ENCODE measurements at places on chromosomes 3 and 15.
A peak's percentile ranks its signal among the peaks of the same experiment; 100 is the strongest.

GRCh38 chr15:43749690-43750345 lies 3.6 kb downstream of the PDIA3 start:
- DNase-seq: no peak

GRCh38 chr3:144593881-144594280 lies 622.3 kb downstream of the DIPK2A start:
- DNase-seq: no peak

DNA sequence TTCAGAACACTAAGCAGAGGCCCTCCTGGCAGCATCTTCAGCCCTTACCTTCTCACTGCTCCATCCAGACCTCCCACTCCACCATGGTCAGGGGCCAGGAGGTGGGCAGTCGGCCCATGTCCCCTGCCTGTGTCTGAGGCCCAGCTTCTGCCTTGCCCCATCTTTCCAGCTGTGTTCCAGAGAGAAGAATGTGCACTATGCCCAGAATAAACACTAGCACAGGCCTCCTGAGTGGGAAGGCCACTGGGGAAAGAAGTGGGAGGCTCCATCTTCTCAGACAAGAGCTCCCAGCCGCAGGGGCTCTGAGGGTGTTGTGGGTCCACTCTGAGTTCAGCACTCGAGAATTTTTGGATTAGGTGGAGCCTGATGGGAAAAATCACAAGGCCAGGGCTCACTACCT lies 44.5 kb downstream of the ADCY5 start:
- DNase-seq: no peak

DNA sequence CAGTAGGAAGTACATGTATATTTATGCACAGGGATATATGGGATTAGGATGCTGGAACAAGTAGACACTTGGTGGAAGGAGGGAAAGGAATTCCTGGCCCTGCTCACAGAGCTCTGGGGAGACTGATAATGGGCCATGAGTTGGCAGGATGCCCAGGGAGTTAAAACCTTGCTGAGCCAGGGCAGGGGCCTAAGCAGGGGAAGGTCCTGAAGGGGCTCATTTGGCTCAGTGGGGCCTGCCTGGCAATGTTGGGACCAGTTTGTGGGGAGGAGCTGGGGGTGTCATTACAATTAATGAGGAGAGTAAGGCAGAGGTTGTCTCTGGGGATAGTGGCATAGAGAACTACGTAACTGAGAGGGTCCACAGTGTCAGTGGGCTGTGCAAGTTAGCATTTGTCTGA lies 124.2 kb upstream of the ADPGK start:
- no peak for DNase-seq

DNA sequence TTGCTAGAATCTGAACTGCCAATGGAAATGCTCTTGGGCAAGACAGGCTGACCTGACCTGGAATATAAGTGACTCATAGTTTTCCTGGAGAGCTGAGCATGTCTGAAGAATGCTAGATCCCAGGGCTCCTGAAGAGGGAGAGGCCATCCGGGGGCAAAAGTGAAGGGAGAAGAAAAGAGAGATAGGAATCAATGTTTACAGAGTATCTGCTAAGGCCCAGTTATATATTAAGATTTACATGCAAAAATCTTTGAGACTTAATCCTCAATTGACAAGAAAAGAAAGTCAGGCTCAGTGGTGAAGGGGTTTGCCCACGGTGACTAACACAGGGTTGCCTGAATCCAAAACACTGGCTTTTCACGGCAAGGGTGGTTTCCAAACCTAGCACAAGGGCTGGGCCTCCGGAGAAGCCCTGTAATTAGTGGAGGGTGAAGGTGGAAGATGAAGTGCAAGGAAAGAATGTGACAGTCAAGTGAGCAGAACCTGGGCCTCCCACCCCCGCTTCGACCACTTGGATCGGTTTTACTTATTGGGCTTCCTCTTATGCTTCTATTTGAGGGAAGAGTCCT lies 91.7 kb upstream of the FGF12 start:
- no peak for DNase-seq

DNA sequence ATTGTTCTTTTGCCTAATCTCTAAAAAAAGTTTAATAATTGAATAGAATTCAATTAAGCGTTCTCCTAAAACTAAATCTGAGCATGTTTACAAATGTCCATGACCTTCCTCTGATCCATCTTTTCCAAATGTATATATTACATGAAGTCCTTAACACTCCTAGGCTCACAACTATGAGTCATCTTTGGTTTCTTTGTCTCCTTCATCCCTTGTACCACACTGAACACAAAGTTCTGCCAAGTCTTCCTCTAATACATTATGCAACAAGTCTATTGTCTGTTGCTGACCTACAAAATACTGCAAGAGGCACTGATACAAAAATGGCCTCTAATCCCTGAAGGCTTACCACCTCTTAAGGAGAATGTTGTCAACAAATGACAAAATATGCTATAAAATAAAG lies 550.2 kb downstream of the PYDC2 start:
- no peak for DNase-seq

- no peak for DNase-seq
Observed at GRCh38 chr15:29039466-29040369, 153.9 kb downstream of the APBA2 start.

DNA sequence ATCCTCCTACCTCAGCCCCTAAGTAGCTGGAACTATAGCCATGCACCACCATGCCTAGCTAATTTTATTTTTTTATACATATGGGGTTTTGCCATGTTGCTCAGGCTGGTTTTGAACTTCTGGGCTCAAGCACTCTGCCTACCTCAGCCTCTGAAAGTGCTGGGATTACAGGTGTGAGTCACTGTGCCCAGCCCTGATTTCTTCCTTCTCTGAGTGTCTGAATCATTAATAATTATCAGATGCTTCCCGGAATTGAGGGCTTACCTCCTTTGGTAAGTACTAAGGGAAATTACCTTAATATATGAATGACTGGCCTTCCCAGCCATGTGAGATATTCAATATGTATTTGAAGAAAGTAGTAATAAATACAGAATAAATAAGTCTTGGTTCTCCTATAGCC lies 7.2 kb downstream of the CLPX start:
- no peak for DNase-seq

DNA sequence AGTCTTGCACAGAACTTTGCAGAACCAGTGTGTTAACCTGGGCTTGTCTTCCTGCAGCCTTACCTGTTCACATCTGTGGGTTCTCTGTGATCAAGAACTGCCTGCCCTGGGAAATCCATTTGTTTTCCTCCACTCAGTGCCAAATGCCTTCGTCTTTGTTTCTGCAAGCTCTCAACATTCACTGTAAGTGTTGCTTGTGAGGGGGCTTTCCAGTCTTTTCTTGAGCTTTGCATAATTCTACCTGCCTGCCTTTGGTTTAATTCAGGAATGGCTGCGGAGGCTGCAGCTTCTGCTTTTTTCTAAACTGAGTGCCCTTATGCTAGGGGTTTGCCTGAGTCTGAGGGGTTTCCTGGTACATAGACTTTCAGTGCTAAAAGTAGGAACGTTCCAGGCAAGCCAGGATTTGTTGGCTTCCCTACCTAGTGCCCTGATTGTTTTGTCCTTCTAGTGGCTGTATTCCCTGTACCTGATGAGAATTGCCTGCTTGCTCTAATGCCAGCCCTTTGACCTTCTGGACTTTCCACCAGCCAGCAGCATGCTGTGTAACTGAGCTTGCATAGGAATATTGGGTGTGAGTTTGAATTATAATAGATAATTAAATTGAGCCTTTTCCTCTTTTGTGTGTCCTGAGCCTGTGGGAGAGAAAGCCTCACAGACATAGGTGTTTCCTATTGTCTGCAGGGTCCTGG lies 96.6 kb upstream of the CLSTN2 start:
- DNase-seq: no peak

GRCh38 chr3:193788189-193788991 lies 195.4 kb downstream of the OPA1 start:
- DNase-seq: peak; percentile 60

GRCh38 chr15:52021128-52021671 lies 2.2 kb downstream of the MAPK6 start:
- DNase-seq: no peak

- DNase-seq: no peak
Observed at GRCh38 chr3:37441689-37442088, 267.3 kb upstream of the LRRFIP2 start.

DNA sequence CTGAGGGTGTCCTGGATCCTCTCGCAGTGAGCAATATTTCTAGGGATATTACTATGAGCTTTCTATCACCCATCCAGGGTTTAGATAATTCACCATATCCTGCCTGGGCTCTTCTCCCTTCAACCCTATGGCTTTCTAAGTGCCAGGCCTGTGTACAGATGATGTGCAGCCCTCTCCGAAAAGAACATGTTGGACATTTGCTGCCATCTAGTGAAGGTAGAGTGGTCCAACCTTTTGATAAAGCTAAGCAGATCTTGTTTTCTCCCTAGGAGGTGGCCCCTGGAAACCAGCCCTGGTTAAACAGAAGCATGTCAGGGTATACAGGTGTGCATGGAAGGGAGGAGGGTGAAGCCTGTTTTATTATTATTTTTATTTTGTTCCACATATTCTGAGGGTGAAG lies 27.9 kb upstream of the SCN10A start:
- DNase-seq: peak; percentile 3

GRCh38 chr15:58074452-58074851 lies 8.9 kb upstream of the ALDH1A2 start:
- DNase-seq: no peak

DNA sequence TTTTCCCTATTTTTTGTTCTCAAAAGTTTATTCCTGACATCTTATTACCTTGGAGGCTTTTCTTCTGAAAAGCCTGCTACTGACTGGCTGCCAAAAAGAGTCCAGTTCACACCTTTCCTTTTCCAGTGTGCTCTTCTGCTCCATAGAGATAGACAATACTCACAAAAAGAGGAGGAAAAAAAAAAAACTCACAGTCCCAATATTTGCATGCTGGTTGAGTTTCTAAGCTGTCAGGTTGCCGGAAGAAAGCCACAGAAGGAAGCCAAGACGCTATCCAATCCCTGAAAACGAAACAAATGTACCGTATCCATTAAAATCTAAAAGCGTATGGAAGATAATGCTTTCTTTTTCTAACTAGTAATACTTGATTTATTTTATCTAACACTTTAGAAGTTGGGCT lies 299.5 kb downstream of the CADM2 start:
- no peak for DNase-seq

DNA sequence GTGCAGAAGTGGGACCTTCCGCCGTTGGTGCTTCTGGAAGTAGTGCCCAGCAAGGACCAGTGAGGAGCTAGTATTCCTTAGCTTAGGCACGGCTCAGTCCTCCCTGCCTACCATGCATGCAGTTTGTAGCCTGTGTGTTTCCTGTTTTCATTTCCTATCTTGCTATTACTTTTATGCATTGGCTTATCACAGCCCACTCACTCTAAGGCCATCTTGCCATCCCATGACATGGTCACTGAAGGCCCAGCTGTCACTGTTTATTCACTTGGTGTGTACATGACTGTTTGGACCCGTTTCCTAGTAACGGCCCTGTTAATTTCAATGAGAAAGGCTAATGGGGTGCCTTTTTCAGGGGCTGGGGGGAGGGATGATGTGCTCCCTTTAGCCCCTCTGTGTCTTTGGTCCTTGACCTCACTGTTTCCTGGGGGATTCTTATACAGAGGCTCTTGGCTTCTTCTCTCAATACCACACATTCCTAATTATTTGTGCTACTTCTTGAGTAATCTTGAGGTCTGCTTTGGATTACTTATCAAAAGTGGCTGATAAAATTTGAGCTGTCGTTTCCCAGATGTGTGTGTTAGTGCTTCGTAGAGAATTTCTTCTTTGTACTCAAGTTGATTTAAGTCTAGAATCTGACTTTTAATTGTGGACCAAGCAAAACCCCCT lies 24.5 kb upstream of the TRAK1 start:
- no peak for DNase-seq

- DNase-seq: no peak
Observed at GRCh38 chr3:46299608-46300460, 54.1 kb upstream of the CCR2 start.

DNA sequence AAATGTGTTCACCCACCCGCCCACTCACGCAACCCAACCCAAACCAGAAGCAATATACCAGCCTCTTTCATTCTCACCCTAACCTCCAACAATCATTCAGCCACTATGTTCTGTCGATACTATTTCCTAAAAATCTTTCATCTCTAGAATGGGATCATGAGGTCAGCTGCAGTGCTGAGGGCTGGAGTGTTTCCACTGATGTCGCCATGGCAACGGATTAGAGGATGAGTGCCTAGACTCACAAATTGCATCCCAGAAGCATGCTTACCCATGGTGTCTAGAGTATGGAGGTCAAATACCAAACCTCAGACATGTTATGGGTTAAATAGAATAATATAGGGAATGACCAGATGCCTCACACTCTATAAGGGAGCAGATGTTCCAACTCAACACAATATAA lies 138.5 kb downstream of the GABRB3 start:
- no peak for DNase-seq

DNA sequence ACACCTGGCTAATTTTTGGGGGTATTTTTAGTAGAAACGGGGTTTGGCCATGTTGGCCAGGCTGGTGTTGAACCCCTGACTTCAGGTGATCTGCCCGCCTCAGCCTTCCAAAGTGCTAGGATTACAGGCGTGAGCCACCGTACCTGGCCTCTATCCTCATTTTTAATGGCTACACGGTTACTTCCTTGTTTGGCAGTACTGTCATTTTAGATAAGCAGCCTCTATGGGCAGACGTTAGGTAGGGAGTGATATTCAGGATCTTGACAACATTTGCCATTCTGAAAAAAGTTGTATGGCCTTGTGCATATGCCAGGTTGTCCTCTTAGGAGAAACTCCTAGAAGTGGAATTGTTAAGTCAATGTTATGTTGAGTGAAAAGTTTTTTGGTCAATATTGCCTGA lies 141.7 kb downstream of the ITPR1 start:
- DNase-seq: no peak

DNA sequence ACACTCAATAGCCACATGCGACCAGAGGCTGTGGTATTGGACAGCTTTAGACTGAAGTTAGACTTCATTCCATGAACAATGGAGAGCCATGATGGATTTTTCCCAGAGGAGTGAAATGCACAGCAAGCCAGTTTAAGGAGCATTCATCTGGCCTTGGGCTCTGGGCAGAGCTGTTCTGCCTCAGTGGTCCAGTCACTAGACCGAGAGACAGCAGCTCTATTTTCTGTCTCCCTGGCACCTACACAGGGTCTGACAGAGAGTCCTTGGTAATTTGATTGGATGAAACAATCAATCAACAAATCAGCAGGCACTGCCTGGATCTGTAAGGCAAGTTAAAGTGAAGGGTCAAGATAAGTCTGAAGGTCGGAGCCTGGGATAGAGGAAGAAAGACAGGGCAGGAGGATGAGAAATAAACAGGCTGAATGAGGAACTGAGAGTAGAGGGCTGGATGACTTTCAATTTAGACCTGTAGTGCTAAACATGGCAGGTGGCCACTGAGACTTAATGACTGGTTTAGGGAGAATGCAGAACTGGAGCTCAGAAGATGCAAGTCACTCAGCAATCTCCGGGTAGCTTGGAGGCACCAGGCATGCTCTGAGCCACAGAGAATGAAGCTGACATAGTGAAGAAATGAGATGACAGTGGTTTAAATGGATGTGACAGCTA lies 98.5 kb upstream of the SLC25A36 start:
- DNase-seq: no peak

- no peak for DNase-seq
Observed at GRCh38 chr3:121295979-121296378, 249.8 kb downstream of the POLQ start.

DNA sequence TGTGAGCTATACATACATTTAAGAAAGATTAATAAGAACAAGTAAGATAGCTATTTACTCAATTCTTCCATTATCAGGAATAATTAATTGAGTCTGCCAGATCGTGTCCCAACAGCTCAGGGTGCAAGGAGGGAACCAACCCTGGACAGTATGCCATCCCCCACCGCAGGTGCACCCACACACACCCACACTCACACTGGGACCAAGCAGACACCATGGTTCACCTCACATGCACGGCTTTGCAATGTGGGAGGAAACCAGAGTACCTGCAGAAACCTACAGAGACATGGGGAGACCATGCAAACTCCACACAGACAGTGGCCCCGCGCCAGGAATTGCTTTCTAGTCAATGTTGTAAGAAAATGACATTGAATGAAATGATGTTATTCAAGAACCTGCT lies 20.0 kb upstream of the TJP1 start:
- DNase-seq: no peak
